ENCODE measurements at places on chromosomes 7 and 10. TPM values are rescaled to one million over a fixed set of nuclear protein-coding genes. Genes with fewer than 3 reads are reported as not detected.

DNA sequence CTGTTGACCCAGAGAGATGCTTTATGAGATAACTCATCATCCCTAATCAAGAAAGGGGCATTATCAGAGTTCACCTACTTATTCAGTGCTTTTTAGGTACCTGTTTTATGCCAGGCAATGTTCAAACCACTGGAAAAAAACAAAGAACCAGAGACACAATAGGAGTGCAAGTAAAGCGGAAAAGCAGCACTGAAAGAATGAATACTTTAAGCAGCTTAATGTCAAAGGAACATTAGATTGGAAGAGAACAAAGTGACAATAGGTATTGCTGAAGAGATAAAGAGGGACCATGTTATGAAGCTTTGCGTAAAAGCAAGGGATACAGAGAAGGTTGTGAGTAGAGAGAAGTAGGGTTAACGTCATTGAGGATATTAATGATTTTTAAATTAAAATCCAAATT is 11.3 kb downstream of the DGKB start:
- no peak overlapping the region for H3K27ac ChIP-seq
- H3K36me3 ChIP-seq, result no peaks in the 10 kb centered on the region
- no peaks in the 10 kb centered on the region for H3K4me1 ChIP-seq
- DNase-seq, result no peak
- H3K27me3 ChIP-seq, result no peaks in the 10 kb centered on the region

DNA sequence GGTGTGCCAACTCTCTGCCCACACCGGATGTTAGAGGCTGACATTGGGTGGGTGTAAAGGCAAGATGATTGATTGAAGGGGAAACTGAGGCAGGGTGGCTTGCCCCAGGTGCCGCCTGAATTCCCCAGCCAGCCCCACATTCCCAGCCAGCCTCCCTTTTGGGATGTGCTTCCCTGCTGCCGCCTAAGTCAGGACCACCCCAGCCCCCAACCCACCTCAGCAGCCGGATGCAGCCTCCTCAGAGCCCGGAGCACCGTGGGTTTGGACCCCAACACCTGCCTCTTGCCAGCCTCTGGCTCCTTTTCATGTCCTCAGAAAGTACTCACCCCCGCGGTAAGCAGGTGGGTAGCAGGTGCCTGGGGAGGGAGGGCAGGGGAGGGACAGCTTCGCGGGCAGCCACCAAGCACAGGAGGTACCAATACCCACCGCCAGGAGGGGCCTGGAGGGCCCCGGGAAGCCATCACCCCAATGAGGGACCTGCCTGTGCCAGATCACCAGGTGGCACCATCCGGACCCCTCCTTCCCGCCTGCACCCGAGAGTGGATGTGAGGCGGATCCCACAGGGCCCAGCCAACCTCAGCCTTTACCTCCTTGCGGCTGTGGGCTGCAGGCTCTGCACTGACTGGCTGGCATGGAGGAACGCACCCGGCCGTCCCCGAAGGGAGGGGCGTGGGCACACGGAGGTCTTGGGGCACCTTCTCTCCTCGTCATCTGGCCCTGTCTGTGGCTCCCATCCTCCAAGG is 60.5 kb downstream of the PWWP2B start:
- H3K4me1 ChIP-seq, result peaks cover 11% of the 10 kb centered on the region
- H3K27me3 ChIP-seq, result no peaks in the 10 kb centered on the region
- no peak overlapping the region for H3K27ac ChIP-seq
- H3K4me3 ChIP-seq, result no peak overlapping the region

The PILRA gene
- total RNA-seq, result 1.9 TPM

DNA sequence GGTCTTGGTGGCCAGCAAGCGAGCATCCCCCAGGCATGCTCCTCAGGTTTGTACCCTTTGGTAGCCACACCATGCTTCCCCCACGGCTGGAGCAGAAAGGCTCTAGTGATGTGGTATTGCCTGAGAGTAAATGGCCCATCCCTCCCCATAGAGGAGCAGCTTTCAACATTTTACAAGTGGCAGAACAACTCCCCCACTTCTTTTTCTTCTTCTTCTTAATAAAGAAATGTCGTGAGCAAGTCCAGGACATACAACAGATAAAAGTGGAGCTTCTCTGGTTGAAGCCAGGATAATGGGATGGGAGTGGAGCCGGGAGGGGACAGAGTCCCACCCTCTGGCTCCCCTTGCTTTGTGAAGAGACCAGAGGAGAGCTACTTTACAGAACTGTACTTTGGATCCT is 131.5 kb downstream of the ANLN start:
- no peak overlapping the region for H3K4me3 ChIP-seq
- H3K27ac ChIP-seq, result no peak overlapping the region
- DNase-seq, result no peak
- H3K4me1 ChIP-seq, result no peaks in the 10 kb centered on the region
- no peaks in the 10 kb centered on the region for H3K27me3 ChIP-seq

DNA sequence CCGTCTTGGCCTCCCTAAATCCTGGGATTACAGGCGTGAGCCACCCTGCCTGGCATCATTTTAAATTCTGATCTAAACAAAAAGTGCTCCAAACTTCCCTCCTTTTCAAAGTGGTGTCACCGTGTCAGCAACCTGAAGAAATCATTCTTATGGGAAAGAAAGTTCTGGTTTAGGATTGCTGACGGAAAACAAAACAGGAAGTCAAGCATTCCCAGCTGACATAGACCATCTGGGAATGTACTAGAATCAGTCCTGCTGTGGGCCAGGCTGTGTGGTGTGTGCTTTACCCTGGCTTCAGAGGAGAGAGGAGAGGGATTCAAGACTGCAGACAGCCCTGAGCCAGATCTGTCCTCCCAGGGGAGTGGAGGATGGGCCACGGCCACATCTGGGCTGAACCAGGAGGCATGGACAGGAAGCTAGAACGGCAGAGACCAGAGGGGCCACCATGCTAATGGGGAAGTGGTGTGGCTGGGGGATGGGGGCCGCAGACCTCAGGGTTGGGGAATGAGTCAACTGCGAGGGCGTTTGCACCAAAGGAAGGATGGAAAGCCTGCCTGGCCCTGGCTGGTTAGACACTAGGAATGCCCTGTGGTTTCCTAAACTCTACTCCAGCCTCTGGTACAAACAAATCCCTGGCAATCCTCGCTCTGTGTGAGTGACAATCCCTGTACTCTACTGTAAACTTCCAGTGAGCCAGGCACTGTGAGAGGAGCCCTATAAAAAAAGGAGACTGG is 16.7 kb upstream of the CLIP2 start:
- H3K27me3 ChIP-seq, result no peaks in the 10 kb centered on the region
- H3K27ac ChIP-seq, result peak overlapping the region; percentile 38
- no peaks in the 10 kb centered on the region for H3K36me3 ChIP-seq
